ENCODE measurements at places on chromosomes 11 and 22.

GRCh38 chr11:1391165-1392075 lies 1.7 kb downstream of the BRSK2 start:
- no peak for DNase-seq

GRCh38 chr11:9992306-9992705 lies 301.7 kb downstream of the SBF2 start:
- DNase-seq, result no peak

- no peak for DNase-seq
Observed at GRCh38 chr11:130830566-130830965, 85.7 kb downstream of the SNX19 start.

DNA sequence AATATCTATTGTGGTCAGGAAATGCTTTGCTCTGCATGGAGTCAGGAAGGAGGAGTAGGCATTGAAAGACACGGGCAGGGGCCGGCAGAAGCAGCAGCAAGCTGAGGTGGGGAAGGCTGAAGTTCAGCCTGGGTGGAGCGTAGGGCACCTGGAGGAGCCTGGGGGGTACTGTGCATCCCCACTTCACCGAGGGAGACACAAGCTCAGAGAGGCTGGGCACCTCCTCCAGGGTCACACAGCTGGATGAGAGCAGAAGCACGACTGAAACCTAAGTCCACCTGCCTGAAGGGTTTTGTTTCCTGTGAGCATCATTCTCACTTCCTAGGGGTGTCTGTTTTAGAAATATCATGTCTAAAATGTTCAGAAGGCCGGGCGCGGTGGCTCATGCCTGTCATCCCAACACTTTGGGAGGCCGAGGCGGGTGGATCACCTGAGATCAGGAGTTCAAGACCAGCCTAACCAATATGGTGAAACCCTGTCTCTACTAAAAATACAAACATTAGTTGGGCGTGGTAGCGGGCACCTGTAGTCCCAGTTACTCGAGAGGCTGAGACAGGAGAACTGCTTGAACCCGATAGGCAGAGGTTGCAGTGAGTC lies 138.3 kb downstream of the MPPED1 start:
- DNase-seq, result no peak

DNA sequence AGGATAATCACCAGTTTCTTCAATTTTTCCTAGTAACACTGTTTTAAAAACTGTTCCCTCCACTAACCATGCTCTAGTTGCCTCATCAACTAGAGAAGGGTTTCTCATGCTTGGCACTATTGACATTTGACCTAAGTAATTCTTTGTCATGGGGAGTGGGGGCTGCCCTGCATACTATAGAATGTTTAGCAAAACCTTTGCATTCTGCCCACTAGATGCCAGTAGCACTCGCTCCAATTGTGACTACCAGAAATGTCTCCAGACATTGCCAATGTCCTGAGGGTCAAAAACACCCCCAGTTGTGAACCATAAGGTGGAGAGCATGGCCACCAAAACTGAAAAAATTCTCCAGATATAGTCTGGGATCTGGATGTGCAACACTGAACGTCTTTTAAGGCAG lies 27.6 kb upstream of the BMAL1 start:
- DNase-seq, result no peak

DNA sequence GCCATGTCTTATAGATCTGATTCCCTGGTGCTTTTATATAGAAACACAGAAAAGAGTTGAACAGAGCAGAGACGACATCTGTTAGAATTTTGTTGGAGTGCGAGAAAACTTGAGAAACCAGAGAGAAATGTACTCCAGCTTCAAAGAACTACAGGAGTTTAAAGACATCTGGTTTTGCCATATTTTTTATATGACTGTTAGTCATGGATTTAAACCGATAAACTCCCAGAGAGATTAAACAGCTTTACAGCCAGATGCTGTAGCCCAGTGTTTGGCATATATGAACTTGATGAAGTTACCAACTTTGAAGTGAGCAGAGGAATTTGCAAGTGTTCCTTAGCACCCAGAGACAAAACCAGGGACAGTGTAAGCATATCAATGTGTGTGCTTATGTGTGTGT lies 1083.1 kb downstream of the LRRC4C start:
- DNase-seq, result no peak

DNA sequence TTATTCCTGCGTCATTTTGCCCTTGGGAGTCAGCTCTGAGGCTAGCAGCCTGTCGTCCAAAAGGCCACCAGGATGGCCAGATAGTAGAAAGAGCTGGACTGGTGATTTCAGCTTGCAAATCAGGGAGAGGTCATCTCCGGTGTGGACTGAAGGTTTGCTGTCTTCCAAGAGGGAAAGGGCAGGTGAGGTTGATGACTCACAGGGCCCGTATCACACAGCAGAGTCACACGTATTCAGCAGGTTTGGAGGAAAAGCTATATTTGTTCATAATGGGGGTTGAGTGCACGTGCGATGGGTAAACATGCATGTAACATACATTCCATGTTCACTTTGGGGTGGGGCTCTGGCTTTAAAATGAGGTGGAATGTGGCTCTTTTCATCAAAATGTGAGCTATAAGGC lies 25.6 kb downstream of the MRPL21 start:
- DNase-seq, result no peak

DNA sequence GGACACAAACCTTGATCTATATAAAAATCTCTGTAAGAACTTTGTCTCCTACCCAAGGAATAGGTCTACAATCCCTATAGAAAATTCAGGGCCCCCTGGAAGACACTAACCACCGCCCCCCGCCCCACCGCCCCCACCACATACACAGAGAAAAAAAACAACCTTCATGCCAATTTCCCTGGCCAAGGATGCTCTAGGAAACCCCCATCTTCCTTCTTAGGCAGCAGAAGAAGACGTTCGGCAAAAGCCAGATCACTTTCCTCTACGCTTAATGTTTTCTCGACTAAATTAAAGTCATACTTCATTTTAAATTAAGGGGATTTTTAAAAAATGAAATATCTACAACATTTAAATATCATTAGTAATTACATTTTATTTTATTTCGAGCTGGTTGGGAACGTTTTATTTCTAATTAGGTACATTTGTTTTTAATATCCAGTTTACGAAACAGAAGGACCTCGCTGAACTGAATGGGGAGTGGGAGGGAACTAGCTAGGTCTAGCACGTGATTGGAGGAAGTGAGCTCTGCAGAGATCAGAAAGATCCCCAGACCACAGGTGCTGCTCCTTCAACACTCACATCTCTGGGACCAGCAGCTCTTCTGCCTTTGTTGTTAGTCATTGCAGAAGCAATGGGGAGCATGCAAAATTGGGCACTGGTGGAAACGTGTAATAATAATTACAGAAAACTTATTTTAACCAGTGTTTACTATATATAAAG lies 472.3 kb downstream of the MN1 start:
- no peak for DNase-seq

GRCh38 chr11:43316451-43316850 lies 4.7 kb downstream of the API5 start:
- DNase-seq, result no peak

DNA sequence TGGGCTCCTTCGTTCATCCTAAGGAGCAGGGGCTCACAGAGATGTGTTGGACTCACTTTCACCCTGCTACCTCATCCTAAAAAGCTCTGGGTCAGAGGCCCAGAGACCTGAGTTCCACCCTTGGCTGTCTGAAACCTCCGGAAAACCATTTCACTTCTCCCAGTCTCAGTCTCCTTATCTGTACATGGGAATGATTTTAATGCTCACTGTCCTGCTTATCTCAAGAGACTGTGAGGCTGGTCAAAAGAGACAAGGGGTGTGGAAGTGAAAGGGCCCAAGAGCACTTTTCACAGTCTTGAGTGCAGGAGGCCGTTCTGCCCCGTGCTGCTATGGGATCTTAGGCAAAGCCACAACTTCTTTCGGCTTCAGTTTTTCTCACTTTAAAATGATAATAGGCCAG lies 13.2 kb upstream of the NPAS4 start:
- DNase-seq, result no peak

GRCh38 chr22:19760951-19761724 lies 560 bp downstream of the TBX1 start:
- DNase-seq, result no peak
